ENCODE measurements at places on chromosomes 5 and 9. TPM values are rescaled to one million over a fixed set of nuclear protein-coding genes. Genes with fewer than 3 reads are reported as not detected.

GAS1 gene
- total RNA-seq = 50.6 TPM

RNF183 gene
- not detected for total RNA-seq

MARCHF3 gene
- total RNA-seq = 32.1 TPM

- H3K4me1 ChIP-seq = peaks cover 10% of the 10 kb centered on the region
- no peak overlapping the region for H3K4me3 ChIP-seq
- H3K27me3 ChIP-seq = no peaks in the 10 kb centered on the region
- H3K27ac ChIP-seq = no peak overlapping the region
- no peak for DNase-seq
Measured at GRCh38 chr5:149679876-149680809, 50.0 kb upstream of the PPARGC1B start.

DNA sequence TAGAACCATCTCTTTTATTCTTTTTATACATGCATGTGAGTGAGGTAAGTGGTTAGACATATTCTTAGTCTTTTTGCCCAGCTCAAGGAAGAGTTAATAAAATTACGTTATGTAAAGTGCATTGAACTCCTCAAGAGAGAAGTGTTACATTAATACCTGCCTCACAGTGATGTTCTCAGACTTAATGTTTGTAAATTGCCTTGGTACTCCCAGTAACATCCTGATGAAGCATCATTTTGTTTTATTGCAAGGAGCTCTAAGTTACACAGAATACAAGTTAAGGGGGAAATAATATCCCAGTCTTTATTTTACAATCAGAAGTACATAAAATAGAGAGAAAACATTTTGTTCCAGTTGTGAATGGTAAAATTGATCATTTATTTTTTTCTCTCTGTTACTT lies 89.5 kb upstream of the ARRDC3 start:
- no peaks in the 10 kb centered on the region for H3K27me3 ChIP-seq
- no peaks in the 10 kb centered on the region for H3K4me1 ChIP-seq
- DNase-seq = no peak
- no peak overlapping the region for H3K27ac ChIP-seq

- peak overlapping the region; percentile 68 for H3K4me3 ChIP-seq
- no peak for DNase-seq
- H3K36me3 ChIP-seq = no peaks in the 10 kb centered on the region
- H3K27me3 ChIP-seq = no peaks in the 10 kb centered on the region
Measured at GRCh38 chr9:75087289-75087823, 599 bp downstream of the NMRK1 start.

DNA sequence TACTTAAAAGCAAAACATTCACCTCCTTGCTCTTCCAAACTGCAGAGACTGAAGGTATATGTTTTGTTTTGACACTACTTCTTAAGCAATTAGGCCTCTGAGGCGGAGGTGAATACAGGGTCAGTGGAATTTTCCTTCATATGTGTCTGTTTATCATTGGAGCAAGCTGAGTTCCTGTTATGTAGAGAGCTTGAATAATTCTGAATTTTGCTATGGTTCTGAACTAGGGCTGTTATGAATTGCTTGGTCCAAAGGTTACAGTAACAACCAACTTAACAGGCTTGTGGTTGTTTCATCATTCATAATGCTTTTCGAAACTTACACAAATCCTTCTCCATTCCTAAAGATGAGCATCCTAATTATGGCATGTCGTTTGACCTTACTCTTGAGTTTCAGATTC lies 444.6 kb upstream of the MEF2C start:
- no peaks in the 10 kb centered on the region for H3K4me1 ChIP-seq
- DNase-seq = no peak
- H3K36me3 ChIP-seq = no peaks in the 10 kb centered on the region
- H3K27ac ChIP-seq = no peak overlapping the region

GRCh38 chr9:128986671-128987070 lies 39.2 kb downstream of the NUP188 start:
- no peak overlapping the region for H3K27ac ChIP-seq
- no peak for DNase-seq
- H3K27me3 ChIP-seq = no peaks in the 10 kb centered on the region
- H3K4me3 ChIP-seq = no peak overlapping the region
- H3K4me1 ChIP-seq = peaks cover 13% of the 10 kb centered on the region
- H3K36me3 ChIP-seq = peaks cover 89% of the 10 kb centered on the region

All from suprapubic skin (tissue), 4 donors.